ENCODE measurements at places on chromosomes 2 and 18. TPM values are rescaled to one million over a fixed set of nuclear protein-coding genes. Genes with fewer than 3 reads are reported as not detected.

KLHL29 gene
- total RNA-seq = 3.4 TPM

EVA1A gene
- not detected for total RNA-seq

KLHL41 gene
- total RNA-seq = 0.27 TPM

GRCh38 chr2:186459009-186459408 is 27.1 kb upstream of the ZC3H15 start:
- peaks cover 5% of the 10 kb centered on the region for H3K36me3 ChIP-seq
- no peak for DNase-seq
- H3K4me3 ChIP-seq = no peak overlapping the region
- no peaks in the 10 kb centered on the region for H3K4me1 ChIP-seq

DNA sequence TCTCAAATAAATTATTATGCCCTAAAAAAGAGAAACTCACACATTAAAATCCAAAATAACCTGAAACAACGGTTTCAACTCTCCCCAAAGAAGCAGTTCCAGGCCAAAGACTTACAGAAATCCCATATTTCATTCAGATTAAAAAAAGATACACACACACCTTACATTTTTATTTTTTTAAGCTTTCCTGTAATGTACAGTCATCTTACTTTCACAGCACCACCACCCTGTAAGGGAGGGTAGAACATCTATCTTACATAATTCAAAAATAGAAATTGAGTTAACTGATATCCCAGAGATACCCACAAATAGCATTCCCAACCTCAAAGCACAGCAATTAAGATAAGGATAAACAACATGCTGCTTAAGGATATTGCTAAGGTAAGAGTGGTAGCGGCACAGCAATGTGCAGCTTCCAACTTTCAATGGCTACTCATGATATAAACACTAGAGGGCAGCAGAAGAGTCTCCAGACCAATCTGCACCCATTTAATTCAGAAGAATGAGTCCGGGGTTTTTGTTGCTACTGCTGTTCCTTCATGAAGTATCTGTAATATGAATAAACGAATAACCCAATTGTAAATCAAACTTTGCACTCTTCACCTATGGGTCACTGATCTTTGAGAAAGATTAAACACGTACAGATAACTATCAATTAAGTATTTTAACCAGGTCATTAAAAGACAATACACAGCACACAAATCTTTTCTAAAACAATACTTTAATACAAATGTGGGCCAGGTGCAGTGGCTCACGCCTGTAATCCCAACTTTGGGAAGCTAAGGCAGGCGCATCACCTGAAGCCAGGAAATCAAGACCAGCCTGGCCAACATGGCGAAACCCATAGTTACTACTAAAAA is 11.3 kb downstream of the GFPT1 start:
- DNase-seq = peak; percentile 38
- no peak overlapping the region for H3K27ac ChIP-seq
- no peaks in the 10 kb centered on the region for H3K27me3 ChIP-seq

DNA sequence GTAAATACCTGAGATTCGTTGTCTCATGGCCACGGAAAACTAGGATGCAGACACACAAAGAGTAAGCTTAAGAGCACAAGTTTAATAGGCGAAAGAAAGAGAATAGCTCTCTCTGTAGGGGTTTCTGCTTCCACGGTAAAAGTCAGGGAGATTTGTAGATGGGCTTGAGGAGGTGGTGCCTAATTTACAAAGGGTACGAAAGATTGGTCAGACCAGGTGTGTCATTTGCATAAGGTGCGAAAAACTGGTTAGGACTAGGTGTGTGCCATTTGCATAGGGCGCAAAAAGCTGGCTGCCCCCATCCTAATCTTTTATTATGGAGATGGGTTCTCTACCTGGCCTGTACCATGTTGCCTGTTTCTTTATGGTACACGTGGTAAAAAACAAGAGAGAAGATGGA is 170.5 kb upstream of the DOK6 start:
- no peaks in the 10 kb centered on the region for H3K4me1 ChIP-seq
- no peak overlapping the region for H3K27ac ChIP-seq
- no peaks in the 10 kb centered on the region for H3K36me3 ChIP-seq
- H3K27me3 ChIP-seq = no peaks in the 10 kb centered on the region

Data from B cell (primary cell).